Progenitor cell of endocrine pancreas (in vitro differentiated cells): ENCODE measurements at places on chromosomes 7 and 10.

DNA sequence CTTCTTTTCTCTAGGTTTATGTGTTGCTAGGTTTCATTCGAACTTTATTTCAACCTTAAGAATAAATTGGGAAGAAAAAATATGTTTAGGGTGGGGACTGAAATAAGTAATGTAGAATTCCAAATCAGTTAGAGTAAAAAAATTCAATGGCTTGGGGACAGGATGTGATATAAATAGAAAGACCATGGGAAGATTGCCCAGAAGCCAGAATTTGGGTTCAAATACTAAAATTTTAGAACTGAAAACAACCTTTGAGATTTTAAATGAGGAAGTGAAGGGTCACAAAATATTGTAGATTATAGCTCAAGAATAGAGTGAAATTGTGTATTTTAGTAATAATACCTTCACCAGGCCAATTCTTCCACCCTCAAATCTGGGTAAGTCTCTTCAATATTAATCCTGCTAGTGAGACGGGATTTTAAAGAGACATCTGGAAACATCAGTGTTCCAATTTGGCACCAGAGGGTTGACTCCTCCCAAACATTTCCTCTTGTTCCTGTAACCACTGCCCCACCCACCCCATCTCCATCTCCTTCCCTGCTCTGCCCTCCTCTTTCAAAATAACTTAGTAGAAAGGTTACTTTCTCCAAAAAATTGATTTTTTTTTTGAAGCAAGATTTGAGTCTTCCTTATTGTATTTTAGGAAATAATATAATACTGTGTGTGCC is 51.3 kb upstream of the FAM3C start:
- no peak for DNase-seq

- DNase-seq: no peak
Measured at GRCh38 chr7:71824006-71824760, 588.0 kb downstream of the CALN1 start.

DNA sequence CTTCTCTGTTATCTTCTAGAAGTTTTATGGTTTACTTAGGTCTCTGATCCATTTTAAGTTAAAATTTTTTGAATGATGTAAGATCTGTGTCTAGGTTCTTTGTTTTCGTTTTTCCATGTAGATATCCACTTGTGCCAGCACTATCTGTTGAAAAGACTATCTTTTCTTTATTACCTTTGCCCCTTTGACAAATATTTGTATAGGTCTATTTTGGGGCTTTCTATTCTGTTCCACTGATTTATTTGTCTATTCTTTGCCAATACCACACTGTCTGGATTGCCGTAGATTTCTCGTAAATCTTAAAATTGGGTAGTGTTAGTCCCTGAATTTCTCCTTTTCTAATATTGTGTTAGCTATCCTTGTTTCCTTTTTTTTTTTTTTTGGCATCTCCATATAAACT is 71.4 kb upstream of the PDSS1 start:
- DNase-seq: no peak

DNA sequence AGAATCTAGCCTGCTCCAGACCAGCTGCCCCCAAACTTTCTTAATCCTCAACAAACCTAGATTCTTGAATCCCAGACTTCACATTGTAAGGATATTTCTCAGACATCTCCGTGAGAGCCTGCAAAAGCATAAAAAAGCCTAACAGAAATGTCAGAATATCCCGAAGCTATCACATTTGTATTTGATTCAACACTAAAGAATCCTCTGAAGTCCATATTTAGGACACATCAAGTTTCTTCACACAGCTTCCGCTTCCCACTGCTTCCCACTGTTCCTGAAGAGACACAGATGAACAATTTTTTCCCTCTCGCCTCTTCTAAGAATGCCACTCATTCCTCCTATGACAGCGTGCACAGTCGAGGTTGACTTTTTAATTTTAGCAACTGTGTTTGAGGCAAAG is 396.2 kb upstream of the IGFBP3 start:
- DNase-seq: no peak

- no peak for DNase-seq
Measured at GRCh38 chr7:30049173-30049572, 21.0 kb downstream of the PLEKHA8 start.

DNA sequence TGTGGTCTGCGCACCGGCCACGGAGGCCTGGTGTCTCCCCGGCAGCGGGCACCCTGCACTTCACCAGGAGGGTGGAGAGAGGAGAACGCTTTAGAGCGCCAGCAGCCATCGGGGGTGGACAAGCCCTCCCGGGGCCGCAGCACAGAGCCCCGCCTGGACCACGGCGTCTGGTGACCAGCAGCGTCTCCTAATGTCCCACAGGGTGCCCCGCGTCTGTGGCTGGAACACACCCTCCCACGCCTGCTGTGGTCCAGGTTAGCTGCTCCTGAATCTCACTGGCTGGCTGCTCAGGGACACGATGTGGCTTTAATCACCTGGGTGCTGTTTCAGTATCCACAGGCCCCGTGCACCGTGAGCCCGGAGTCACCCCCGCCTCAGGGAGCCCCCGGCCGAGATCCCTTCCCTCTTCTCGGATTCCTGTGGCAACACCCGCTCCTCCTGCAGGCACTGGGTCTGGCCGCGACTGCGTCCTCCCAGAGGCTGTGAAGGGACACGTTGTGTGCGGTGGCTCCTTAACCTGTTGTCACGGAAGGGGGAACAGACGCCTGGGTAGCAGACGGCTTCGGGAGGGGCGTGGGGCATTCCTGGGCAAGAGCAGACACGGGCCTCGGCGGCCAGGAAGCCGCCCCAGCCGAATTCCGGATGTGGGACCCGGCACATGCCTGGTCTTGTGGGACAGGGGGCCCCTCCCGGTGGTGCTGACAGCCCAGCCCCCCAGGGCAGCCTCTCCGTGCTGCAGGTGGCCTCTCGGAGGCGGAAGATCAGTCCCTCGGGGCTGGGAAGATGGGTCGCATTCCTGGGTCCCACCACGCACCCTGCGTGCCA is 78.9 kb downstream of the FOXL3 start:
- no peak for DNase-seq
